ENCODE measurements at places on chromosomes 2 and 18.

DNA sequence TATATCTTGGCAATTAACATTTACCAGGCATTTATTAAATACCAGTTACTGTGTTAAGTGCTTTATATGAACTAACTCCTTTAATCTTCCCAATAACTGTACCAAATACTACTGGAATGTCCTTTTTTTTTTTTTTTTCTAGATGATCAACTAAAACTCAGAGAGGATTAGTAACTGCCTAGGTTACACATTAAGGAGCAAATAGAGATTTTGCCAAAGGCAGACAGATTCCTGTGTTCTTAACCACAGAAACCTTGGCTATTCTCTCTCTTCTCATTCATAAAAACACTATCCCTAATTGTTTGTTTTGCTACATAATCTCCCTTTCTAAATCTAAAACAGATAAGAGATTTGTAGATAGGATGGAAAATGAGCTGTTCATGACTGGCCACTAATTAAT is 13.3 kb downstream of the DHX57 start:
- no peak overlapping the region for H3K4me3 ChIP-seq
- peaks cover 56% of the 10 kb centered on the region for H3K36me3 ChIP-seq
- H3K27me3 ChIP-seq: no peaks in the 10 kb centered on the region

DNA sequence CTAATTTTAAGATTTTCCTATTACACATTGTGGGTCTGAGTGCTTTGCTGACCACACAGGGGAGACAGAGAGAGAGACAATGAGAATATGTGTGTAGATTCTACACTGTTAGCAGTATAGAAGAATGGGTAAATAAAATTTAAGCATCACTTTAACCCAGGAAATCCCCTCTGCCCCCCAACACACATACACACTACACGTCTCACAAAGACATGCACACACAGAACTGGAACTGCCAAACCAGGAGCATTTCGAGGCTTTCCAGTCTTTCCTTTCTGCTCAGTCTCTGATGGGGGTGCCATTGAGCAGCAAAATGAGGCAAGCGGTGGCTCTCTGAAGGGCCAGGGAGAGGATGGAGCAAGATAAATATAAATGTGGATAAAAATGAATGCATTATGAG is 2.5 kb downstream of the MERTK start:
- no peaks in the 10 kb centered on the region for H3K36me3 ChIP-seq
- DNase-seq: no peak
- peaks cover 78% of the 10 kb centered on the region for H3K27me3 ChIP-seq
- H3K27ac ChIP-seq: no peak overlapping the region
- H3K4me3 ChIP-seq: no peak overlapping the region
- H3K4me1 ChIP-seq: peaks cover 20% of the 10 kb centered on the region

GRCh38 chr2:127626917-127627739 is 18.8 kb upstream of the GPR17 start:
- no peaks in the 10 kb centered on the region for H3K36me3 ChIP-seq
- no peaks in the 10 kb centered on the region for H3K27me3 ChIP-seq
- peaks cover 22% of the 10 kb centered on the region for H3K4me1 ChIP-seq
- no peak overlapping the region for H3K27ac ChIP-seq
- no peak for DNase-seq

GRCh38 chr2:73295751-73296400 is 2.5 kb upstream of the EGR4 start:
- H3K4me1 ChIP-seq: peaks cover 19% of the 10 kb centered on the region
- no peak for DNase-seq
- peaks cover 77% of the 10 kb centered on the region for H3K27me3 ChIP-seq
- H3K4me3 ChIP-seq: no peak overlapping the region

GRCh38 chr2:138107288-138107687 is 143.0 kb downstream of the HNMT start:
- no peak for DNase-seq
- H3K36me3 ChIP-seq: no peaks in the 10 kb centered on the region
- 0 out of 2 replicates have a peak, but pooled peaks cover 2% of the 10 kb centered on the region for H3K4me1 ChIP-seq
- no peak overlapping the region for H3K4me3 ChIP-seq
- H3K27ac ChIP-seq: no peak overlapping the region

- H3K27me3 ChIP-seq: no peaks in the 10 kb centered on the region
- H3K4me3 ChIP-seq: peak overlapping the region; percentile 65
- no peak for DNase-seq
- H3K4me1 ChIP-seq: peaks cover 45% of the 10 kb centered on the region
- H3K36me3 ChIP-seq: peaks cover 53% of the 10 kb centered on the region
Observed at GRCh38 chr2:226799976-226800940, 638 bp upstream of the IRS1 start.

DNA sequence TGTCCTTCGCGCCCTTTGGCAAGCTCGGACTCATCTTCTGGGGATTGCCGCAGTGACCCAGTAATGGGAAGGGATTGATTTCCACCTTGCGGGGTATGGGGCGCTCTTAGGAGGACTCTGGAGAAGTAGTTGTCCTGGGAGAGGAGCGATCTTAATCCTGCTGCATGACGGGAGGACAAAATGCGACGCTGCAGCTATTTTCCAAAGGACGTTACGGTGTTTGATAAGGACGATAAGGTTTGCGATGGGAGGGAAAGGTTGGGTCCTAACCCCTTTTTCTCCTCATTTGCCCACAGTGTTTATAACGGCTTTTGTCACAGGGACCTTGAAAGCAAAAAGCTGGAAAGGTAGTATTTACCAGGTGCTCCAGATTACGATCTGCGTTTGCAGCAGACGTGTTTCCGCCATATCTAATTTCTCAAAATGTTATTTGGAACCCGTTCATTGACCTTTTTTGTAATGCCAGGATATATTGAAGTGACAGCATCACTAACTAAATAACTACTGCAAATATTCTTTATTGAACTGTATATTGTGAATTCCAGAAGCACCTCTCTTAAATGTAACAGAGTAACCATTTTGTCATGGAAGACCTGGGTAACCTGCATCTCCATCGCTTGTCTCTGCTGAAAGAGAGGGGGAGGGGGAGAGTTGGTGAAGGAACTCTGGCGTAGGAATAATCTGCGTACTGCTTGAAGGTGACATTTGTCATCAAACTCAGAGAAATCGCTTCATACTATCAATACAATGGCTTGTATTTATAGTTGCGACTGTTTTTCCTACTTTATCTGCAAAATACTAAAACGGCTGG is 590 bp downstream of the MDH1 start:
- no peaks in the 10 kb centered on the region for H3K27me3 ChIP-seq
- peaks cover 17% of the 10 kb centered on the region for H3K36me3 ChIP-seq
- H3K4me3 ChIP-seq: peak overlapping the region; percentile 58
- no peak for DNase-seq
- peaks cover 21% of the 10 kb centered on the region for H3K4me1 ChIP-seq
- no peak overlapping the region for H3K27ac ChIP-seq

- DNase-seq: peak; percentile 80
- peaks cover 7% of the 10 kb centered on the region for H3K4me1 ChIP-seq
- no peak within 1 kb of the TSS for H3K27ac ChIP-seq
- peaks cover 2% of the 10 kb centered on the region for H3K36me3 ChIP-seq
- H3K4me3 ChIP-seq: peak within 1 kb of the TSS; percentile 65
Observed at GRCh38 chr18:35376742-35377695, at the start of gene ZNF396. ZNF396 (minus strand) TSS chr18:35377337; CDS start chr18:35374292, 3,045 bp downstream.

DNA sequence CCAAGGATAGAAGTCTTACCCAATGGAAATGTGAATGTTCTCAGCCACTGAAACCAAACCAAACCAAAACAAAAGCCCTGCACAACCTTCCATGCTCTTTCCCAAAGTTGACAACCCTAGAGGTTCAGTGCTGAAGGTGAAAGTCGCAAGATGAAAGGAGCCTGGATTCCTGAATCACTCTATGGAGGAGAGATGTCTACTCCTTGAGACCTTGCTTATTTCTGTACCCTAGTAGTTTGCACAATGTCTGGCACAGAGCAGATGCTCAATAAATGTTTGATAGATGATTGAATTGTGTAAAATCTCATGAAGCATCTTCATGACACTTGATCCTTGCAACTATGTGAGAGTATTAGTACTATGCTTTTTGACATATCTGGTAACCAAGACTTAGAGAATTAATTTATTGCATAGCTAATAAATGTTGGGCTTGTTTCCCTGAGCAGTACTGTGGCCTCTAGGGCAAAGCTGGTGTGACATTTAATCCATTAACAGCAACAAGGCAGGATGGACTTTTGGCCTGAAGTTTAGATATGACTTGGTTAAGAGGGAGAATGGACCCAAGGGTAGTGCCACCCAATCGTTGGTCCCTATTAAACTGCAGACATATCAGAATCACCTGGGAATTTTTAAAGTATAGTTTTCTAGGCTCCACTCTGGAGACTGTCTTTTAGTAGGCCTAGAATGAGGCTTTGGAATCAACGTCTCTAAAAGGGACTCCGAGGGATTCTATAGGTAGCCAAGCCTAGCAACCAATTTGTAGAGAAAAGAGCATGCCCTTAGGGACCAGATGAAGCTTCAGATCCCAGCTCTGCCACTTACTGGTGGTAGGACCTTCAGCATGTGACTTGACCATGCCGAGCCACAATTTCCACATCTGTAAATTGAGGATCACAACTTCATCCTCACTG is 145.9 kb downstream of the DDX1 start:
- peaks cover 17% of the 10 kb centered on the region for H3K4me1 ChIP-seq
- H3K27me3 ChIP-seq: peaks cover 4% of the 10 kb centered on the region
- H3K36me3 ChIP-seq: no peaks in the 10 kb centered on the region
- H3K27ac ChIP-seq: no peak overlapping the region

All from SJSA1 (cell line).